ENCODE measurements at places on chromosomes 13 and 19.

- no peak for DNase-seq
These were observed 21.0 kb upstream of the ATP12A start for GRCh38 chr13:24659239-24659638.

GRCh38 chr19:58557221-58558065, 968 bp downstream of the UBE2M start:
- DNase-seq, result no peak

DNA sequence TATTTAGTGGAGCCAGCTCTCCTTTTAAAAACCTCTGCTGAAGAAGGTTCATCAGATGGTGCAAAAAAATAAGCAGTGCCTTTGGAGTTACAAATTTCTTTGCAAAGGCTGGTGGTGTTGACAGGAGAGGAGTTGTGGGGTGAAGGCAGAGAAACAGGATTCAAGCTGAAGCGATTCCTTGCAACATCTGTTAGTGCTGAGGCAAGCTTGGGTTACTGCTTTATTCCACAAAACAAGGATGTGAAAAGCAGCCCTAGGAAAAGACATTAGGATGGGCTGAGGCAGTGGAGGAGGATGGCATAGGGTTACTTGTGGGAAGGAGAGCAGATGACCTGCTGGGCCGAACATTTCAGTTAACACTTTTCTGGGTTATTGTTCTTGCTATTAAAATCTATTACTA, 390.7 kb downstream of the DLEU7 start:
- no peak for DNase-seq

- peak; percentile 43 for DNase-seq
These were observed 1.6 kb upstream of the RGL3 start for GRCh38 chr19:11420429-11421370.

GRCh38 chr13:103273825-103274224, 207.6 kb upstream of the SLC10A2 start:
- no peak for DNase-seq

GRCh38 chr13:71067165-71067815, 799.7 kb downstream of the DACH1 start:
- DNase-seq, result no peak

GRCh38 chr13:51625555-51626345, 41.5 kb downstream of the WDFY2 start:
- no peak for DNase-seq

GRCh38 chr13:43294412-43294811, 271.0 kb downstream of the DNAJC15 start:
- no peak for DNase-seq

DNA sequence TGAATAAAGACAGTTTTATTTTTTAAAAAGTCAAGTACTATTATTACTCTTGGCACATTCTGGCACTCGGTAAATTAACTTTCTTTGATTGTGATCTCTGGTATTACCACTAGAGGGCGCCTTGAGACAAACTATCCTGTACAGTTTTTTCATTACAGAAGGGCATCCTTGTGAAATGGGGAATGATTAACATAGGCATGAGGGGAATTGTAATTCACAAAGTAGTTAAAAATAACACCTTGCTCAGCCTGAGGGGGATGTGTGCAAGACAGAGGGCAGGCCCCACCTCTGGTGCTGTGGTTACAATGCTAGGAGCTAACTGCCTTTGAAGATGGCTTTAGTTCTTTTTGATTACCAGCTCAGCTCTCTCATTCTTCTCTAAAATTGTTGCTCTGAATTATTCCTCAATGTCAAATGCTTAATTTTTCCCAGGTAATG, 24.2 kb upstream of the C1QTNF9B start:
- peak; percentile 62 for DNase-seq
